ENCODE measurements at places on chromosomes 13 and 19. TPM values are rescaled to one million over a fixed set of nuclear protein-coding genes. Genes with fewer than 3 reads are reported as not detected.
A peak's percentile ranks its signal among the peaks of the same experiment; 100 is the strongest.

GPR180 gene
- total RNA-seq = 2.4 TPM

DNA sequence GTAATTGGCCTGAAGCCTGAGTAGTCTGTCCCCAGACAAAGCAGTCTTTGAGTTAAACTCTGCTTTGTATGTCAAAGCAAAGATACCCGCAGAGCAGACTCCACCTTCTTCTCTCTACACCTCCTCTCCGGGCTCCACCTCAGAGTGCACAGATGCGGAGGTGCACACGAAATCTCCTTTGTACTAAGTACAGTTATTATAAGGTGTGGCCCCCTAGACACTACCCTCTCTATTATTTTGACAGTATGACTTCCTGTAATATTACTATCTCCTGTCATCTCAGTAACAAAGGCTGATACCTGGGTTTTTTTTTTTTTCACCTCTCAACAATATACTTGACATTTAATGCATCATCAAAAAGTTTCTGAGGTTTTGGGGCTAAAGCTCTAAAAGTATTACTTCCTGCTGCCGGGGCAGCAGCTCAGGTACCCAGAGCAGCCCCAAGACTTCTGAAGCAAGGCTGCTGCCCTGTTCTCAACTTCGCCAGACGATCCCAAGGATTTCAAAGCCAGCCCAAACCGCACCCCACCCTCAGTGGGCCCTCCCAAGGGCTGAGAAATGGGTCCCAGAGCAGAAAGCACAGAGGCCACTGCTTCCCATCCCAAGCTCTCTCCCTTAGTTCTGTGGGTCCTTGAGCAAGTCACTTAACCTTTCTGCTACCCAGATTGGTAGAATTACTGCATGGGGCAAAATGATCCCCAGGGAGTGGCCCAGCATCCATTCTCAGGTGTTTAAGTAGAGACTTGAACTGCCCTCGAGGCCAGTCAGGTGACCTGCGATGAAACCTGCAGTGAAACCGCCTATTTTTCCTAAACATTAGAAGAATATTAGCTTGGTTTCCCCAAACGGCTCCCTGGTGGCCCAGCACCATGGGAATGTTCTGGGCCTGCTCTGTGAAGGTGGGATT is 180.6 kb downstream of the FOXO1 start:
- DNase-seq = no peak

KIR2DL3 gene
- total RNA-seq = under 0.01 TPM

DNA sequence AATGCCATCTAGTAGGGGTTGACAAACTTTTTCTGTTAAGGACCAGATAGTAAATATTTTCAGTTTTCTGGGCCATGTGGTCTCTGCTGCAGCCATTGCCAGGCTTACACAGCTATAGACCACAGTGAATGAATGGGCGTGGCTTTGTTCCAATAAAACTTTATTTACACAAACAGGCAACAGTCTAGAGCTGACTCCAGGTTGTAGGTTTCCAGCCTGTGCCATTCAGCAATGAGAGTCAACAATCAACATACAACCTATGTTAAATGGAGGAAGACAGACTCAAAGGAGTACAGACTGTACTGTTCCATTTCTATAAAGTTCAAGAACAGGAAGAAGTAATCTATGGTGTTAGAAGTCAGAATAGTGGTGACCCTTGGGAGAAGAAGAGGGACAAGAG is 15.2 kb upstream of the IZUMO2 start:
- DNase-seq = no peak

DNA sequence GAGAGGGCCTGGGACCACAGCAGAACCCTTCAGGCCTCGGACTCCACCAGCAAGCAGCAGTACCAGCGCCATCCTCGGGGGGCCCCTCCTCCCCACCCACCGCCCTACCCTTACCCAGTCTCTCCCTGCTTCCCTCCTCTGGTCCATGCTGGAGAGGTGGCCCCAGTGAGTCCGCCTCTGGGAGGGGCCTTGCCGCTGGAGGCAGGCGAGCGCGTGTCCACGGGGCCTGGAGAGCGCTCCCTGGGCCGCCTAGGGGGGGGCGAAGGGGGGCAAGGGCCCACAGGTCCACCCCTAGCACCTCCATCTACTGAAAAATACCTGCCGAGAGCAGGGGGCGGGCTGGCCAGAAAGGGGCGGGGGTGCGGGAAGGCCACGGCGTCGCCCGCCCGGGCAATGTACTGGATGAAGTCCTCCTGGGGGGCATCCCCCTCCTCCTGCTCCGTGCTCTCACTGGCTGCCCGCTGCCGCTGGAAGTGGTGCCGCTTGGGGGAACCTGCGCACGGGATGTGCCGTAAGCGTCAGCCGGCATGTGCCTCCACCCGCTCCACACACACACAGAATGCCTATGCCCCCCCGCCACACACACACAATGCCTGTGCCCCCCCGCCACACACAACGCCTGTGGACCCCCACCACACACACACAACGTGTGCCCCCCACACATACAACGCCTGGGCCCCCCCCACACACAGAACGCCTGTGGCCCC is 6.9 kb downstream of the CBARP start:
- DNase-seq = no peak

DNA sequence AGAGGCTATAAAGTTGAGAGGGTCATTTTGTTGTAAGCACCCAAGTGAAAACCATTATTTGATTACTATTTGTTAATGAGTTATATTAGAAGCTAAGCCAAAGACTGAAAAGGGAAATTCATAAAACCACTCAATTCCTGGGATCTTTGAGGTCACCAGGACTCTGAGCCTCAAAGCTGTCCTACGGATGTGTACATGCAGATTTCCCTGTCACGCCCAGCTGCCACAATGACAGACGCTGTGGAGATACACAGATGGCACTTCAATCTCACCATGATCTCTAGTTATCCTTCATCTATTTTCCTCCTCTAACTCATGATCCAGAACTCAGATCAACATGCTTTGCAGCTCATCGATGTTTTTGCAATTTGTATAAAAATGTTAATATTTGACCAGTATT is 403.5 kb upstream of the MIR17HG start:
- no peak for DNase-seq

DNA sequence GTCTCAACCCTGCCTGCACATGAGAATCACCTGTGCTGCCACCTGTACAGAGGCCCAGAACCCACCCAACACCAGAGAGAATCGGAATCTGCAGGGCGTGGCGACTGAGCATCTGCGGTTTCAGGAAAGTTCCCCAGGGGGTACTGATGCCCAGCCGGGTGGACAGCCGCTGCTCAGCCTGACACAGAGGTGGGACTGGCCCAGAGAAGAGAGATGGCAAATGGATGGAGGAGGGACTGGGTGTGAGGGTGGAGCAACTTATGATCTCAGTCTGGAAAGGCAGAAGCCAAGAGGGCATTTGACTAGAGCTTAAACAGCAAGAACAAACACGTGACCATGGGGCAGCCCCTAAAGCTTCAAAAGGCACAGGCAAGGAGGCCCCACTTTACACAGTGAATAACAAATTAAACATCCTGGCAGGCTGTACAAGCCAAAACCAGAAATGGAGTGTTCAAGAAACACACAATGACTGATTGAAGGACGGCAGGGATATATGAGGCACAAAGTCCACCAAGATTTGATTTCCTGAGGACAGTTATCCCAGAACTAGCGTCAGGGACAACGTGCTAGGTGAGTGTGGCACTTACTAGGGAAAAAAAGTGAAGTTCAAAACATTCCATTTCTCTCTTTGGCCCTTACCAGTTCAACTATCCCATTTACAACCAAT is 3.1 kb downstream of the RANBP3 start:
- DNase-seq = no peak

DNA sequence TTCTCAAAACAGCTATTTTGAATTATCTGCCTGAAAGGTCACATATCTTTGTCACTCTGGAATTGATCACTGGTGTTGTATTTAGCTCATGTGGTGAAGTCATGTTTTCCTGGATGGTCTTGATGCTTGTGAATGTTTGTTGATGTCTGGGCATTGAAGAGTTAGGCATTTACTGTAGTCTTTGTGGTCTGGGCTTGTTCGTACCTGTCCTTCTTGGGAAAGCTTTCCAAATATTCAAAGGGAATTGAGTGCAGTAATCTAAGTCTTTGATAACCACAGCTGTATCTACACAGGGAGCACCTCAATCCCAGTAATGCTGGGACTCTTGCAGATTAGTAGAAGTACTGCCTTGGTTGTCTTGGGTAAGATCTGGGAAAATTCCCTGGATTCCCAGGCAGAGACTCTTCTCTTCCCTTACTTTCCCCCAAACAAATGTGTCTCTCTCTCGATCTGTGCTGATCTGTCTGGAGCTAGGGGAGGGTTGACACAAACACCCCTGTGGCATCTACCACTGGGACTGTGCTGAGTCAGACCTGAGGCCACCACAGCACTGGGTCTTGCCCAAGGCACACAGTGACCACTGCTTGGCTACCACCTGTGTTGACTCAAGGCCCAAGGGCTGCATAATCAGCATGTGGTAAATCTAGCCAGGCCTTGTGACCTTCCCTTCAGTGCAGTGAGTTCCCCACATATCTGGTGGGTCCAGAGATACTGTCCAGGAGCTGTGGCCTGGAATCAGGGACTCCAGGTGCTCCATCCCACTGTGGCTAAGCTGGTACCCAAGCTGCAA is 5.5 kb upstream of the CYP4F3 start:
- DNase-seq = no peak

- DNase-seq = no peak
Observed at GRCh38 chr19:58096884-58097283, 1.1 kb downstream of the ZSCAN18 start.

DNA sequence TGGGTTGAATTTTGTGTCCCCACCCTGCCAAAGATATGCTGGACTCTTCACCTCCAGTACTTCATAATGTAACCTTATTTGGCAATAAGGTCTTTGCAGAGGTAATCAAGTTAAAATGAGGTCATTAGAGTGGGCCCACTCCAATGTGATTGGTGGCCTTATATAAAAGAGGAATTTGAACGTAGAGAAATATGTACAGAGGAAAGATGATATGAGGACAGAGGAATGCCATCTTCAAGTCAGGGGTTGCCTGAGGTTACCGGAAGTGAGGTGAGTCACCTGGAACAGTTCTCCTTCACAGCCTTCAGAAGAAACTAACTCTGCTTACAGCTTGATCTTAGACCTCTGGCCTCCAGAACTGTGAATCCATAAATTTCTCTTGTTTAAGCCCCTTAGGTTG is 69.9 kb downstream of the GPC5 start:
- no peak for DNase-seq

- DNase-seq = no peak
Observed at GRCh38 chr19:15199661-15200552, 888 bp downstream of the NOTCH3 start.

GRCh38 chr13:99311137-99311536 is 3.9 kb upstream of the GPR183 start:
- no peak for DNase-seq

GRCh38 chr13:63843766-63844699 is 2428.4 kb upstream of the PCDH20 start:
- DNase-seq = no peak

- no peak for DNase-seq
Observed at GRCh38 chr19:36707134-36707533, 19.7 kb downstream of the ZNF567 start.

DNA sequence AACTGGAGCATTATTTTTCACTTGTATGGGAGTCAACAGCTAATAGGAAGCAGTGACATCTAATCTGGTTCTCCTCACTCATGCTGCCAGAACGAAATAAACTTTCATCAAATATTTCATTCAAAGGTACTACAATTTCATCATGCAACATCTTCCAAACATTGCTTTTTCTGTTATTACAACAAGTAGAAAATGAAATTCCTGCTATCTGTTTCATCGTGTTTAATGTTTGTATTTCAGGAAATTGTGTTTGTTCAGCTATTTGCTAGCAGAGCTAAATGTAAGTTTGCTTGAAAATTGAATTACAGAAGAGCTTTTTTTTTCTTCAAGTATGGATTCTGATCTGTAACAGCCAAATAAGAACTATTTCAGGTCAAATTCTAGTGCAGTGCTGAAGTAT is 90.1 kb downstream of the SLITRK6 start:
- DNase-seq = no peak

- peak; percentile 34 for DNase-seq
Observed at GRCh38 chr19:11560404-11561051, 1.5 kb upstream of the ELOF1 start.

SULT2B1 gene
- not detected for total RNA-seq

GRCh38 chr13:35888457-35888883 is 242.7 kb downstream of the DCLK1 start:
- no peak for DNase-seq

- DNase-seq = no peak
Observed at GRCh38 chr19:46503848-46504453, 8.3 kb upstream of the PNMA8B start.

GRCh38 chr19:38654628-38655055 is 7.2 kb downstream of the ACTN4 start:
- no peak for DNase-seq

- peak; percentile 96 for DNase-seq
Observed at GRCh38 chr19:53196777-53197396, 3.7 kb upstream of the ZNF665 start.

- no peak for DNase-seq
Observed at GRCh38 chr13:39253774-39254173, 215.5 kb downstream of the NHLRC3 start.

DNA sequence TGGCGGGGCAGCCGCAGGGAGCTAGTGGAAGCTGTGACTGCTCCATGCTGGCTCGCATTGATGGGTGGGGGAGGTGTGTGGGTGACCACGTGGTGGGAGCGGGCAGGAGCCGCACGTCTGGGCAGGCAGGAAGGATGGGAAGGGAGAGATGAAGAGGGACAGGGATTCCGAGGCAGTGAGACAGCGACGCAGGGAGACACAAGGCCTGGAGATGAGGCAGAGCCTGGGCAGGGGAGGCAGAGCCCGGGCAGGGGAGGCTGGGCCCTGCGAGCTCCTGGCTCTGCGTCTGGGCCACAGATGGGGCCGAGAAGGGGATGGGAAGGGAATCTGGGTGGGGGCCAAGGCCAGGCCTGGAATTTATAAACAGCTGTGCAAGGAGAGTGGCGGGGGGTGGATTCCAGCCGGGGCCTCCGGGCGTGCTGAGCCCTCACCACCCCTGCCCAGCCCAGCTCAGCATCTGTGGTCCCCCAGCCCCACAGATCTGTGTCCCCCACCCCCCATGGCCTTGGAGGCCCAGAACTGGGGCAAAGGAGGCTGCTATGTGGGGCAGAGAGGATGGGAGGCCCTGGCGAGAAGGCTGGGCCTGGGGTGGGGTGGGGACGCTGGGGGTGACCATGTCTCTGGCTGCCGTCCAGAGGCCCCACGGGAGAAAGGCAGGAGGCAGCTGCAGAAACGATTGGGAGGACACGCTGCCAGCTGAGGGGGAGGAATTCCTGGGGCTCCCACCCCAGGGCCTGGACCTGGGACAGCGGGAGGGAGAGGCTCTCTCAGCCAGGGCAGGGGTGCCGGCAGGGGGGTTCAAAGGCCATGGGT is 6.0 kb downstream of the EHD2 start:
- no peak for DNase-seq

MADCAM1 gene
- total RNA-seq = 0.27 TPM

ZNF606 gene
- 25.9 TPM for total RNA-seq

DNA sequence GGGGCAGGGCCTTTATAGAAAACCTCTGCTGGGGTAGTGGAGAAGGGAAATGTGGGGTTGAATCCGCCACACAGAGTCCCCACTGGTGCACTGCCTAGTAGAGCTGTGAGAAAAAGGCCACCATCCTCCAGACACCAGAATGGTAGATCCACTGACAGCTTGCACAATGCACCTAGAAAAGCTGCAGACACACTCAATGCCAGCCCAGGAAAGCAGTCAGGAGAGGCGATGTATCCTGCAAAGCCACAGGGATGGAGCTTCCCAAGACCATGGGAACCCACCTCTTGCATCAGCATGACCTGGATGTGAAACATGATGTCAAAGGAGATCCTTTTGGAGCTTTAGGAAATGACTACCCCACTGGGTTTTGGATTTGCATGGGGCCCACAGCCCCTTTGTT is 958.0 kb upstream of the MIR17HG start:
- DNase-seq = no peak
